ENCODE measurements at places on chromosomes 13 and 19.

DNA sequence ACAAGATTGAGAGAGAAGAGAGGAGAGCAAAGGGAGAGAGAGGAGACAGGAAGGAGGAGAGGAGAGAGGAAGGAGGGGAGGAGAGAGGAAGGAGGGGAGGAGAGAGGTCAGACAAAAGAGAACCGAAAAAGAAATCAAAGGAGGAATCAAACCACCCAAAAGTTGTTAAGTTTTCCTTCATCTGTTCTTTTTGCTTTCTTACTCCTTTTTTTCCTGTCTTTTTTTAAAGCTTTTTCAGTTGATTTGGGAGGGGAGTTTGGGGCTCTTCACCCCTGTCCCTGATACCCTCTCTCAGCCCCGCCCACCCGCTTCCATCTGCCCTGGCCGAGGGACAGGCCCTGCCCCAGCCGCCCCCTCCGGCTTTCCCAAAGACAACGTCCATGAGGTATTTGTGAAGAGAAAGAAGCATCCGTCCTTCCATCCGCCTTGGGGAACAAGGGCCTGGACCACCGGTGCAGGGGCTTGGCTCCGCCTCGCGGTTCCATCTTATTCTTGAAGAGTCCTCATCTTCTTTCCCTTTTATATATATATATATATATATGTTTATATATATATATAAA, 13.3 kb downstream of the ZNF574 start:
- no peak for DNase-seq

DNA sequence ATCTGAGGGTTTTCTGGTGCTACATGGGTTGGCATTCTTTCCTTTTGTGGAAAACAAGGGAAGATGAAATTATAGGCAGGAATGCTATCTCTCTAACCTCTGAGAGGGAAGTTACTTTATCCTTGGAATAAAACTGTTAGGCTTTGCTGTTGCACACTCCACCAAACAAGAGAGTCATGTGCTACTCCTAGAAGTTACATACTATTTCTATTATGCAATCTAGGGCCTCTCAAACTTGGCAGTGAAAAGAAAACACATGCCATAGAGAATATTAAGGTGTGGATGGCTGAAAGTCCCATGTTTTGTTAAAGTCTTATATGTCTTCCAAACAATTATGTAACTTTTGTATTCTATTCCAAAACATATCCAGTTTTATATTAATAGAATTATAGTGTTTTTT, 367.9 kb downstream of the SLC7A1 start:
- DNase-seq: no peak

DNA sequence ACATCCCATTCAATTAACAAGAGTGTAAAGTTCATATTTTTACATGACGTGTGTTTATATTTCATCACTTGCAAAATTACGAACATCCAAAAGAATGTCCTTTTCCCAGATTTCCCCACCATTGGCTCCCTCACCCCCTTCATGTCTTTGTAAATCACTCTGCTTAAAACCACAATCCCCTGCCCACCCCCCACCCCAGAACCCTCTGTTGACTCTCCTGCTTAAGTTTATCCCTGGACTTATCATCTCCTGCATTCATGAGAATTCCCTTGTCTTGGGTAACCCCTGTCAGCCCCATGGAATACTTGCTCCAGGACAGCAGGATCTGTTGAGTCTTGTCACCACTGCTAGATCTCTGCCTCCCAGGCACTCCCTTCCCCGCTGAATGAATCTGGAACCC, 109.9 kb downstream of the COL4A1 start:
- DNase-seq: no peak

- DNase-seq: no peak
Measured at GRCh38 chr19:11479090-11479897, 1.6 kb downstream of the ELAVL3 start.

DNA sequence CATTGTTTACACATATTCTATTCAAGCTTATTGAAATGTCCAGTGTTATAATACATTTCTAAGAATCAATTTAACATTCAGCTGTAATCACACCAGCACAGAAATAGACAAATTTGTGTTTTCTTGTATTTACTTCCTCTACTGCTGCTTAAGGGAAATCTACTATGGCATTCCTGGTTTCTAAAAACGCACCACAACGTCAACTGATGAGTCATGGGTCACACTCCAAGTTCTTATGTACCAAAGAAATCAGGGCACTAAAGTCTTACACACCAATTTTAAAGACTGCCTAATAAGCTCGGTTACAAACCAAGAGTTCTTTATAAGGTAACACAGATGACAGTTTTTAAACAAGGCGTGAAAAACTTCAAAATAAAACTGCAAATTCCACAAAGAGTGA, 13.2 kb downstream of the LNX2 start:
- DNase-seq: no peak

GRCh38 chr19:17339088-17339741, 1.9 kb downstream of the GTPBP3 start:
- DNase-seq: no peak

GRCh38 chr13:93927431-93927830, 552.1 kb downstream of the DCT start:
- no peak for DNase-seq

DNA sequence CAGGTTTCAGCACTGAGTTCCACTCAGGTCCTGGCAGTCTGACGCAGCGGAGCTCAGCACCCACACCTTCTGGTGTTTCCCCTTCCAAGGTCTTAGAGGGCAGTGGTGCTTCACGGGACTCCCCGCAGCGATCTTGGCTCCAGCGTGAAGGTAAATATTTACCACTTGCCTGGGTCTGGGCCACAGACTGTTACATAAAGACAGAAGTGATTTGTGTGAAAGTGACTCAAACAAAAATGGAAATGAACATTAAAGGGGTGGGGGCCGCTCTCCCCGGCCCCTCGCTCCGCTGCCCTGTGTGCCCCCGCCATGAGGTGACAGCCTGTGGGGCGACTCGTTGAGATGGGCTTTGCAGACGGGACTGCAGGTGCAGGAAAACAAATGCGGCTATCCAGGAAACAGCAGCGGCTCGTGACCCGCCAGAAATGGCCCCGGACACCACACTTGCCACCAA, 55.0 kb downstream of the GGACT start:
- DNase-seq: no peak

DNA sequence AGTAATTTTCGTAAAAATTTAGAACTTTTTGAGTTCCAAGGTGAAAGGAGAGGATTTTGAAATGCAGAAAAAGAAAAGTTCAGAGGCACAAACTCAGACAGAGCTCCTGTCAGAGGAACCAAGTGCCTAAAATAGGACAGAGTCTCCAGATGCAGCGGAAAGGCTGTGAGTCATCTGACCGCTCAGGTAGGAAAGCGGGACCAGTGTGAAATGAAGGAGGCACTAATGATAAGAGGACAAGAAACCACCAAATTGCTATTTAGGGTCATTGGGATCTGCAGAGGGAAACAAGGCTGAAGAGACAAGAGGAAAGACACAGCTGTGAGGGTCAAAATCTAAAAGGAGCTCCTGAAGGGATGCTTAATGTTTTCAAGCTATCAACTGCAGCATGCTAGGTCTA, 34.9 kb downstream of the IRS2 start:
- DNase-seq: no peak

DNA sequence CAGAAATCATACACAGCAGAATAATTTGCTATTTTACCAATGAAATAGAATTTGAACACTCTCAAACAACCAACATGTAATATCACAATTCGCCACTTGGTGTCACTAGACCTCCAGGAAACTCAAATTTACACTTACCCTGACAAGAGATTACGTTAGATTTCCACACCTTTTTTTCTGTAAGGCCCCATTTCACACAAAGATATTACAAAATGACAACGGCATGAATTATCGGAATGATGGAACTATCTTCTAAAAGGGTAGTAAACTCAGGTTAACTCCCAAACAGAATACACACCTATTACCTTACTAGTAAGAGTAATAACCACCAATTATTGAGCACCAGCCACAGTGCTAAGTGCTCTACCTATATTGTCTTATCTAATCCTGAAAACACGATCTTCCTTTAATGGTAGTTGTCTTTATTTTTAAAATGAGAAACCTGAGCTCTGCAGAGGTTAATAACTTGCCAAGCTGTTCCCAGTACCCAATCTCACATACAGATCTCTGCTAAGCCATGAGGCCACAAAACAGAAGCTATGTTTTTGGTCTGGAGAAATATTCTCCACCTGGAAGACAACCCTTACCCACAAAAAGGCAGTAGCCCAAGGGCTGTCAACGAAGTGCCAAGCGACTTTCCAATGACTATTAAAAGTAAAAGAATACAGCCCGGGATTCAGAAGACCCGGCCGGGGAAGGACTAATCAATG, 152.4 kb downstream of the DCLK1 start:
- DNase-seq: no peak

DNA sequence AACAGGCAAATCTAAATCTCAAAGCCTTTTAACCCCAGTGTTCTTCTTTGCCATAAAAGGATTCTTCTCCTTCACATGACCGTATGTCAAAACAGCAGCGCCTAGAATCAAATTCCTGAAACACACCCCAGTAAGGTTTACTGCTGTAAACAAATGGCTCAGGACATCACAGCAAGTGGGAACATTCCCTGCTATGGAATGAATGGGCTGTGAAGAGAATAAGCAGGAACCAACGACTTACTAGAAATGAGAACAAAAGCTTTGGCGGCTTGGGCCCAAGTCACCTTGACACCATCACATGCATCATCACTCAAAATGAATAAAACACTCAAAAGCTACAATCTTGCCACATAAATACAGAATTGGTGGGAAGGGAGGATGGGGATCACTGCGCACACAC, 80.4 kb upstream of the SPATA13 start:
- no peak for DNase-seq

GRCh38 chr13:101649488-101650126, 197.1 kb downstream of the ITGBL1 start:
- DNase-seq: no peak

GRCh38 chr13:110067355-110068175, 239.4 kb downstream of the COL4A1 start:
- DNase-seq: no peak

DNA sequence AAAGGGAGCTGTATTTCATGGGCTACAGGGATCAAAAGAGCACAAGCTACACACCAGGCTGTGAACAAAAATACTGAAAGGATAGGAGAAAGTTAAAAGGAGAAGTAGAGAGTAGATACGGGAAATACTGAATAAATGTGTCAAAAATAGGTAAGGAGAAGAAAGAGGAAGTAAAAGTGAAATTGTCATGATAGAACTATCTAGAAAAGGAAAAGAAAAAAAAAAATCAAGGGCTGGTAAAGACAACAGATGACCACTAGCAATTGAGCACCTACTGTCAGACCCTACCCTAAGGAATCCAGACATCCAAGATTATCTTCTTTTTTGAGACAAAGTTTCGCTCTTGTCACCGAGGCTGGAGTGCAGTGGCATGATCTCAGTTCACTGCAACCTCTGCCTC, 4.8 kb downstream of the RUBCNL start:
- DNase-seq: no peak

GRCh38 chr19:35476149-35476548, 14.1 kb downstream of the KRTDAP start:
- no peak for DNase-seq

- no peak for DNase-seq
Measured at GRCh38 chr13:30256713-30257467, 50.5 kb downstream of the KATNAL1 start.

- no peak for DNase-seq
Measured at GRCh38 chr13:102589301-102589822, 7.4 kb upstream of the TPP2 start.

GRCh38 chr13:50017819-50018218, 2.6 kb downstream of the KCNRG start:
- DNase-seq: no peak

GRCh38 chr13:77510156-77510555, 25.4 kb upstream of the SCEL start:
- DNase-seq: no peak

- peak; percentile 22 for DNase-seq
Measured at GRCh38 chr19:584240-585001, 5.3 kb upstream of the HCN2 start.

DNA sequence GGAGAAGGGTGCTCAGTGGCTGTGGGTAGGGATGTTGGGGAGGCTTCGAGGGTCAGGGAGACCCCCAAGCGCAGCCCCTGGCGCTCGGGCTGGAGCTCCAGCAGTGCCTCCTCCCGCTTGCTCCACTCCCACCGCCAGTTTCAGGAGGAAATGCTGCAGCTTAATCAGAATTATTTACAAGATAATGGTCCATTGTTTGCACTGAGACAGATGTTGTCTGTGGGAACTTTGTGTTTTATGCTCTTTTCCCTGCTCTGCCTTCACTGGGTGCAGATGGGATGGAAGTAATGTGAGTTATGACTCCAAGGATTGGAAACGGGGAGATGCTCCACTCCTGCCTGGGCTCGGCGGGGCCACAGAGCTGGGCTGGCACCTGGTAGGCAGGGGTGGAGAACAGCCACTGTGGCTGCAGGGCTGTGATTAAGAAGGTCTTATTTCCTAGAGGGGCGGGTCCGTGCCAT, 192.4 kb downstream of the ZNF536 start:
- no peak for DNase-seq

DNA sequence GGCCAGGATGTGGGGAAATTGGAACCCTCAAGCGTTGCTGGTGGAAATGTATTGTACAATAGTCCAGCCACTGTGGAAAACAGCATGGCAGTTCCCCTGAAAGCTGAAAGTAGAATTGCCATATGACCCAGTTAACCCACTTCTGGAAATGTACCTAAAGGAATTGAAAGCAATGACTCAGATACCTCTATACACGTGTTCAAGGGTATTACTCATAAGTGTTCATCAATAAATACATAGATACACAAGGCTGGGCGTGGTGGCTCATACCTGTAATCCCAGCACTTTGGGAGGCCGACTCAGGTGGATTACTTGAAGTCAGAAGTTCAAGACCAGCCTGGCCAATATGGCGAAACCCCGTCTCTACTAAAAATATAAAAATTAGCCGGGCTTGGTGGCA, 71.9 kb upstream of the IRS2 start:
- DNase-seq: no peak

- DNase-seq: no peak
Measured at GRCh38 chr13:40350283-40350992, 316.0 kb downstream of the FOXO1 start.

DNA sequence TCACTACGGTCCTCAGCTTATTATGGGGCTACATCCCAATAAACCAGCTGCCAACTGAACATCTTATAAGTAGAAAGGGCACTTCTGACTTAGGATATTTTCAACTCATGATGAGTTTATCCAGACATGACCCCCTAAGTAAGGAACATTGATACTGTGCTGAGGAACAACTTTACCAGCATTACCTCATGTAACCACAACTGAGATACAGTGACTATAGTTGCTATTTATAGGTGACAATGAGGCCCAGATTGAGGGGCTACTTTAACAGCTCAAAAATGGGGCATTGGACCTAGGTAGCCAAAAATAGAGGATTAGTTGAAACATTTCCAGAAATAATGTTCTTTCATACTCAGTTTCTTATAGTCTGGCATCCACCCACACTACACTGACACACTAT, 26.8 kb downstream of the SKA3 start:
- no peak for DNase-seq

- DNase-seq: no peak
Measured at GRCh38 chr13:111183087-111183645, 68.1 kb downstream of the ARHGEF7 start.

GRCh38 chr13:61695147-61695546, 279.5 kb upstream of the PCDH20 start:
- no peak for DNase-seq
